ENCODE measurements at places on chromosomes 11 and 22.

DNA sequence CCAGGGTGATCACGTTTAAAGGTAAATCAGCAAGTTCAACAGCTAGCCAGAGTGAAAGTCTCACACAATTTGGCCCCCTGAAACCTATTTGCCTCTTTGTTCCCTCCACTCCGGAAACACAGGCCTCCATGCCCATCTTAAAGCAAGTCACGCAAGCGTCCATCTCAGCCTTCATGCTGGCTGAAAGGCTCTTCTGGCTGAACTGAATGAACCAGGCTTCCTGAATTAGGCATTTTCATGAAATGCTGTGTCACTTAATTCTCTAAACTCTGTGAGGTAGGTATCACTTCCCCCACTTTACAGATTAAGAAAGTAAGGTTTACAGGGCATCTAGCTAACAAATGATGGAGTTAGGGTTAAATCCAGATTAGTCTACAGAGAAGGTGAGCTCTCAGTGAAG, 1.4 kb downstream of the SLC25A17 start:
- no peak for DNase-seq

- no peak for DNase-seq
These were observed 12.5 kb upstream of the POU2AF1 start for GRCh38 chr11:111391328-111392124.

- no peak for DNase-seq
These were observed 10.6 kb upstream of the APOBEC3A start for GRCh38 chr22:38946771-38947170.

GRCh38 chr11:108324587-108324986, 101.7 kb downstream of the ATM start:
- DNase-seq = no peak

DNA sequence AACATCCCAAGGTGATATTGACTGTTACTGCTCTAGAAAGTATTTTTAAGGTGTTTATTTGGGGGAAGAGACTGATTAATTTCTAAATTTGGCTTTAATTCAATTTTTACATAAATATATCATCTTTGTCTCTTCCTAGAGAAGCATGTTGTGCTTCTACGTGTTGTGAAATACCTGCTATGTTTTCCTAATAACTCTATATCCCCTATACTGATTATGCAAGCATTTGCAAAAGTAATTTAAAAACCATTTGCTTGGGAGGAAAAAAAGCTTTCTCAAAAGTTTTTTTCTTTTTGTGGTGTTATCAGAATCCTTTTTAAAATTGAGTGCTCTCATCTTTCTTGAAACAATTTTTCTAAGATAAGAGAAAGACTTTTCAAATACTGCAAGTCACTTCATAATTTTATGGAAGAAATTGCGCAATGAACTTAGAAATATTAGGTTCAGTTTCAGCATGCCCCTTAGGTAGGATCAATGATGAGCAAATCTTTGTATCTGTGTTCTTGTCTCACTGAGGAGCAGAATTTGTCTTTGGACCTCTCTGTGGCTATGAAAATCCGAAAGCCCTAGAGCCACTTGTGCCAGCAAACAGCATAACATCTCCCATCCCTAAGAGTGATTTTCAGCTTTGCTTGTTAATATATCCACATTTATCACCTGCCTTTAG, 7.4 kb upstream of the BLID start:
- no peak for DNase-seq

- DNase-seq = no peak
These were observed 291.6 kb upstream of the CNTN5 start for GRCh38 chr11:98729118-98729517.

DNA sequence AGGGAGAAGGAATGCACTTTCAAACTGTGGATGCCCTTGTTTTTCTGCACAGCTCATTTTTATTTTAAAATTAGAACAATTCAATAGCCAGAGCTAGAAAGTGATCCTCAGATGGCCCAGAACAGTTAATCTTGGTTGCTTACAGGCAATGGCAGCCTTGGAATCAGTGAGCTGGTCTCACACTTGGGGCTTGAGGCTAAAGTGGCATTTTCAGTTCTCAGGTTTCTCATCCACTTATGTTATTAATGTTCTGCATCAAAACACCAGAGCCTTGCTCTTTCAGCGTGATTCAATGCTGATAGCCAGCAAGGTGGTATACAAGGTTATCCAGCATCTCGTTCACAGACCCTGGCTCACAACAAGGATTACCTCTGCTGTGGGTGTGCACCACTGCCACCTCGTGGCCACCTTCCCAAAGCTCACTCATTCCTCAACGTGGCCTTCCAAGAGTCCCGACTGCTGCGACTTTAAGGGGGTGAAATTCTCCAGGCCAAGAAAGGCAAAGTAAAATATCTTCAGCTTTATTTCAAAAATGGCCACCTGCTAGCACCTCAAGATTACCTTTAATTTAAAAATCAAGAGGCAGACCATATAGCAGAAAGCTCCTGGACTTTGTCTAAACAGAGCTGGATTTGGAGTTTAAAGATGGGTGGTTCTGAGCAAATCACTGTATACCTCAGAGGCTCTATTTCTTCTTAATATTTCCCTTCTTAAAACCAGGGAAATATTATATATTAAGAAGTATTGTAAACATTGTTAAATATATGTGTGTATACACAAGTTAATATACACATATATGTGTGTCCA, 34.2 kb upstream of the FSHB start:
- DNase-seq = peak; percentile 4

- DNase-seq = no peak
These were observed 41.4 kb upstream of the NFAM1 start for GRCh38 chr22:42473484-42474193.

DNA sequence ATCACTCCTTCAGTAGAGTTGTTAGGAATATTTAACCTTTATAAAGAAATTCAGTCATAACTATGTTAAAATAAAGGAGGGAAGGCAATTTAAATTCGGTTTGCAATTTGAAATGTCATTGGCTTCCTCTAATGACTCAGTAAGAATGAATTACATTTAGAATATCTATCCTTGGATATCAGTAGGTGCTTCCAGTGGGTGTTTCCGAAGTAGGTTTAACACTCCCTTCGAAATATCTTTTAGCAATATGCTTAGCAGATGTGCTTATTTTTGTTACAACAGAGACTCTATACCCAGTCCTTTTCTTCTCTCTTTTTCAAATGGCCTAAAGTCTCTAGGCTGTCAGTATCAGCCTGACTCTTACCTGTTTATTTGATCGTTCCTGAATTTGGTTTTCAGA, 103.7 kb upstream of the RASSF10 start:
- no peak for DNase-seq

DNA sequence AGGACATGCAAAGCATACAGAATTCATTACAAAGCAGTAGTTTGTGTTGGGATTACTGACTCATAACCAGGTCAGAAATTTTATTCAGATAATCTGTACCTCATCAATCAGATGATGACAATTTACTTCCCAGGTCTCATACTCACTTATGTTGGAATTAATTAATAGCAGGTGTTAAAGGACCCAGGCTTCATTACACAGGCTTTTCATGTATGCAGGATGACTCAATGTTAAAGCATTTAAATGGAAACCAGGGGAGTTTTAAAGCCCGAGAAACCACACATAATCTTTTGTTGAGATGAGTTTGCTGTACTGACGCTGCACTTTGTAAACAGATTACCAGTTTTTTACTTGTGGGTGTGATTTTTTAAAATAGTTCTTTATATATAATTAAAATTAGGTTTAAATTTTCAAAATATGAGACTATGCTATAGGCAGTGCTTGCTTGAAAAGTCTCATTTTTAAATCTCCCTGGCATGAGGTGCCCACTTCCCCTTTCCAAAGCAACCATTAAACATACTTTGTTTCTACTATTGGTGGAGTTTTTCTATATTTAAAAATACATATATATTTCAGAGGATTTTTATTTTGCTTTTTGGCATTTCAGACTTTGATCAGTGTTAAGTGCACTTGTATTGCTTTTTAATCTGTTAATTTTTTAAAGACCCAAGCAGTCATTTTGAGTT, 41.0 kb downstream of the CEP57 start:
- no peak for DNase-seq

GRCh38 chr11:14414470-14415461, 55.8 kb upstream of the RRAS2 start:
- DNase-seq = peak; percentile 59

- no peak for DNase-seq
These were observed 13.8 kb downstream of the FADS2 start for GRCh38 chr11:61841636-61842527.

- DNase-seq = no peak
These were observed 924.6 kb upstream of the FAT3 start for GRCh38 chr11:91299980-91300379.

GRCh38 chr11:67507242-67507863, 609 bp downstream of the CDK2AP2 start:
- no peak for DNase-seq

- DNase-seq = no peak
These were observed 86.5 kb upstream of the PPARA start for GRCh38 chr22:46063846-46064227.

DNA sequence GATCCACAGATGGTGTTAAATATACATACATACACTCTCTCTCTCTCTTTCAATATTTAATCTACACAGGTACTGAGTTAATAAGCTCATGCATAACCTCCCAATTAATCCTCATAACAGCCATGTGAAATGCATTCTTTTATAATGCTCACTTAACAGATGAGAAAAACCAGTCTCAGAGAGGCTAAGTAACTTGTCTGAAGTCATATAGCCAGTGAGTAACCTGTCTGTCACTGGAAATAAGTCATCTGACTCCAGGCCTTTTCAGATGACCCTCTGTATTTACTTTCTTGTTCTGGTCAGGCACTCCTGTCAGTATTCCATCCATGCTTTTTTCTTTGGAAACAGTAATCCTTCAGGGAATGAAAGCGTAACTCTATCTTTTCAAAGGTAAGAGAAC, 594.0 kb upstream of the TENM4 start:
- no peak for DNase-seq

- no peak for DNase-seq
These were observed 50.4 kb downstream of the ST3GAL4 start for GRCh38 chr11:126405906-126406305.

- no peak for DNase-seq
These were observed 19.2 kb downstream of the DHCR7 start for GRCh38 chr11:71428861-71429435.

- no peak for DNase-seq
These were observed 393 bp downstream of the ST13 start for GRCh38 chr22:40855979-40856512.

DNA sequence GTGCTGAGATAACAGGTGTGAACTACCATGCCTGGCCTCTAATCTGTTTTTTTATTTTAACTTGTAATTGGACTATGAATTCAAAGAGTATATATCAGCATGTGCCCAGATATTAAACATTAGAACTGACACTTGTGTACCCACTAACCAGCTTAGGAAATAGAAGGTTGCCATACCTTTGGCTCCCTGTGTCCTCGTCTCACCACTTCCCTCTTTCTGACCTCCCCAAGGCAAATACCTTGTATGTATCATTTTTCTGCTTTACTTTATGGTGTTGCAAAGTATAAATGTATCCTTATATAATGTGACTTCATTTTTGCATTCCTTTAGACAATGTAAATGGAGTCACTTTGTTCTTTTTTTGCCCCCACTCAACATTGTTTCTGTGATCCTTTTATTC, 9.1 kb downstream of the PPP6R3 start:
- no peak for DNase-seq

GRCh38 chr11:110200241-110200640, 96.2 kb downstream of the RDX start:
- no peak for DNase-seq

DNA sequence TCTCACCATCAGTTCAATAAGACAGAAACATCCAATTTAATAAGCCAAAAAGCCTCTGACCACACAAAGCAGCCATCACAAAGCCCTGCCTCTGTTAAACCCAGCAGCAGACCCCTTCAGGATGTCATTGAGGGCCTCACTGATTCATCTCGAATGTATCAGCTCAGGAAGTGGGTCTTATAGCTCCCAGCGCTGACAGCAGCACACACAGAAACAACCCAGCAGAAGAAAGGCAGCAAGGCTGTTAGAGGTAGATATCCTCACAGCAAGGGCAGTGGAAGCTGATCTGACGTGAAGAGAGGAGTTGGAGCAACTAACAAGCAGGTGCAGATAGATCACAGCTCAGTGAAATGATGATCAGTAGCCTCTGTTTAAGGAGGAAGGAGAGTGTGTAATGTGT, 86.2 kb upstream of the NCAM1 start:
- DNase-seq = no peak

- no peak for DNase-seq
These were observed 5.1 kb downstream of the MOB2 start for GRCh38 chr11:1481483-1481825.

GRCh38 chr11:13062115-13062514, 53.0 kb downstream of the RASSF10 start:
- no peak for DNase-seq

- no peak for DNase-seq
These were observed 5.8 kb downstream of the SELENOO start for GRCh38 chr22:50206599-50206998.

DNA sequence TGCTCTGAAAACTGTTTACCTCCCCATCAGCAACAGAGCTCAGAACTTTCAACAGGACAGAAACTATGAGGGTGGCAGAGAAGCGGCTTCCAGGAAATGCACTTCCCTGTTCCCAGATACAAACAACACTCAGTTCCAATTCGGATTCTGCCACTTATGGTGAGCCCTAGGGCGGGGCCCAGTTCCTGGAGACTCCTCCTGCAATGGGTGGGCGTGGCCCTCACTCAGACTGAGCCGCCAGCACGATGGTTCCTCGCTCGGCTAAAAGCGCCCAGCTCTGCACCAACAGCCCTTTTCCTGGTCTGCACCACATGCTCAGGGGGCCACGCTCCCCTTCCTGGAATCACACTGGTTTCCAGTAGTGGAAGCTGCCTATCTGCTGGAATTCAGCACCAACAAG, 314.1 kb downstream of the CTTN start:
- DNase-seq = no peak

- DNase-seq = no peak
These were observed 19.7 kb downstream of the ALX4 start for GRCh38 chr11:44290208-44290607.

DNA sequence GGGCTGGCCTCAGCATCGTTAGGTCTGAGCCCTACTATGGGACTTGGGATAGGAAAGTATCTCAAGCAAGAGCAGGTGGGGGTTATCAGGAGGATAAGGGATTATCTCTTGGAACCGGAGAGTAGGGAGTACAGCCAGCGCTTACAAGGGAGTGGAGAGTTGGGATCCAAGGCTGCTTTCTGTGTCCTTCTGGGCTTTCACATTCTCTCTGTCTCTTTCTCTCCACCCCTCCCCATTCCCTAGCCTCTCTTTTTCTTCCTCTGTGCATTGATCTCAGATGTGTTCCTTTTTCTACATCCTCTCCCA, 170.2 kb downstream of the BUD13 start:
- no peak for DNase-seq

GRCh38 chr11:103980108-103980507, 56.3 kb upstream of the DDI1 start:
- no peak for DNase-seq

- DNase-seq = no peak
These were observed at the start of gene OR52A1 for GRCh38 chr11:5154657-5155056. Gene OR52A1, minus strand, starts transcription at chr11:5154757. Its CDS starts 2,388 bp downstream, at chr11:5152369.

GRCh38 chr11:64744544-64745188, 724 bp upstream of the RASGRP2 start:
- DNase-seq = no peak

GRCh38 chr11:83102834-83103233, 31.1 kb upstream of the RAB30 start:
- no peak for DNase-seq

GRCh38 chr22:49575703-49576081, 252.0 kb downstream of the BRD1 start:
- DNase-seq = no peak
